ENCODE measurements at places on chromosomes 3 and 15. TPM values are rescaled to one million over a fixed set of nuclear protein-coding genes. Genes with fewer than 3 reads are reported as not detected.
A peak's percentile ranks its signal among the peaks of the same experiment; 100 is the strongest.

DNA sequence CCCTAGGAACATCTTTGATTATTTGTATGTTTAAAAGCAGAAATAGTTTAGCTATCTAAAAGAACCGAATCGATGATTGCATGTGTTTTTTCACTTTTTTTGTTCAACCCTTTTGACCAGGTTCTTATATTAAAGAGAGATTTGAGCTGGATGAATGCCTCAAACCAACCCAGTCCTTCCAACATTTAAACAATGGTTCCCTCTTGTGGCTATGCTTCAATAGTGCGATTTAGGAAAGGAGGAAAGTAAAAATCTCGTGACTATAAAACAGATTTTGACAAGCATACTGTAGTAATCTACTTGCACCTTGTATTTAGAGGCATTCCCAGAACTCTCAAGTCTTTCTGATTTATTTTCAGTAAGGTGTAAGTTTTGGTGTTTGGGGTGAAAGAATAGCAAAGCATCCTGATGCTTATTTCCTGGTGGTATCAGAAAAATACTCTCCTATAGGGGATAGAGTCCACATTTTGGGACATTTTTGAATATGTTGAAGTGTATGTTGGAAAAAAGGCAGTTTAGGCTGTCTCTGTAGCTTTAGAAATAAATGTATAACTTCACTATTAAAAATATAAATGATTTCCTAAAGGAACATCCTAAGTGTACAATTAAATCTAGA is 159.6 kb upstream of the KCNH8 start:
- peak; percentile 63 for DNase-seq

- no peak for DNase-seq
These were observed 38.2 kb downstream of the MTMR10 start for GRCh38 chr15:30953183-30953582.

- DNase-seq = no peak
These were observed 68.3 kb upstream of the KCNAB1 start for GRCh38 chr3:156052115-156052514.

DNA sequence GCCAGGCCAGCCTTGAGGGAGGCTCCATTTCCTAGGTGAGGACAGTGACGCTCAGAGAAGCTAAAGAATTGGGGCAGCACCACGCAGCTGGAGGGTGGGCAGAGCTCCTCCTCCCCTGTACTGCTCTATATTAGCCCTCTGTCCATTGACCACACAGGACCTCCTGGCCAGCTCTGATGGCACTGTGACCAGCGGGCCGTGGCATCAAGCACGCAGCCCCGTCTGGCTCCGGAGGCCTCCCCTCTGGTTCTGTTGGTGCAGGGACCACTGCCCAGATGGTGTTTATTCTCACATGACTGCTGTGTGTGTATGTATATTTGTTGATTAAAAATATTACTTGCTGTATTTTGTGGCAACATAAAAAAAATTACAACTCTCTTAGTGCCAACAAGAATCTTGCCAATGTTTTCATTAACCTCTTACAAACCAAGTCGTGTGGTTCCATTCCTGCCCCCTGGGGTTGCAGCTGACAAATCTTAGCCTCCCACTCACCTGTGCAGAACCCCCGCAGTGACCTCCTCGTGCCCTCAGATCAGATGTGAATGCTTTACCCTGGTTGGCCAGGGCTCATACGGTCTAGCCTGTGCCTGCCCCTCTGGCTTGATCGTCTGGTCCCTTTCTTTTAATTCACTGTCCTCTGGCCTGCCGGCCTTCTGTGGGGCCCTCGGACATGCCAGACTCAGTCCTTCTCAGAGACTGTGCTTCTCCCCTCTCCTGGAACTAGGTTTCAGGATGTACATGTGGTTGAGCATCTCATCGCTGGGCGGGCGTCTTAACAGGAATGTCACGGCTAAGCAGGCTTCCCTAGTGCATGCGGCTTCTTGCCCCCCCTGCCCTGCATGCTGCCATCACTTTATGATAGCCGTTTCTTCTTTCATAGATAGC is 14.8 kb downstream of the CHCHD6 start:
- no peak for DNase-seq

GRCh38 chr15:86446253-86446640 is 366.6 kb downstream of the AGBL1 start:
- no peak for DNase-seq

- no peak for DNase-seq
These were observed 282.5 kb upstream of the CNTN3 start for GRCh38 chr3:74897006-74897405.

- no peak for DNase-seq
These were observed 153.4 kb downstream of the CBLB start for GRCh38 chr3:105715372-105715771.

DNA sequence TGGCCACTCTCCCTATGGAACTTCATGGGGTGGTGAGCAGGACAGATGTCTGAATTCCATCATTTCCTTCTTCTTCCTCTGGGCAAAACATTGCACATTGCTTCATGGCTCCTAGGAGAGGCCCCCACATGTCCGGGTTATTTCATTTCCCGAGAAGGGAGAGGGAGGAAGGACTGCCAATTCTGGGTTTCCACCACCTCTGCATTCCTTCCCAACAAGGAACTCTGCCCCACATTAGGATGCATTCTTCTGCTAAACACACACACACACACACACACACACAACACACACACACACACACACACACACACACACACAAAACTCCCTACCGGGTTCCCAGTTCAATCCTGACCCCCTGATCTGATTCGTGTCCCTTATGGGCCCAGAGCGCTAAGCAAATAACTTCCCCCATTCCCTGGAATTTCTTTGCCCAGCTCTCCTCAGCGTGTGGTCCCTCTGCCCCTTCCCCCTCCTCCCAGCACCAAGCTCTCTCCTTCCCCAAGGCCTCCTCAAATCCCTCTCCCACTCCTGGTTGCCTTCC is 1.9 kb downstream of the RHO start:
- no peak for DNase-seq

DNA sequence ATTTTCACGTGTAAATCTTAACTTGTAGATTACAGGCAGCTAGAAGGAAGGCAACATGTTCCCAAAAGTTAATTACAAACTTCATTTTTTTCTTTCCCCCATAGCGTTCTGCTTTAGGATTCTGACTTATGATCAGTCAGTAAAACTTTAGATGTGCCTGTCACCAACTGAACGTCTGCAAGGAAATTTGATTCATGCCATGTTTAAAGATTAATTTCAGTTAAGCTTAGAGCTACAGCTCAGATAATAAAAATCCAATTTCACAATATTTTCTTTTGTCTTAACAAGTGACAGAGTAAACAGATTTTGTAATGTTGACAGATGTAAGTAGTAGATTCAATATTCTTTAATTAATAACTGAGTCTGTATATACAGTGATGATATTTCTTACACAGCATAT is 253.1 kb downstream of the NFKBIZ start:
- no peak for DNase-seq

GRCh38 chr15:39102431-39102830 is 478.4 kb upstream of the THBS1 start:
- DNase-seq = no peak

GRCh38 chr3:146166415-146166821 is 5.4 kb upstream of the PLOD2 start:
- DNase-seq = no peak

GRCh38 chr15:101151288-101151687 is 100.6 kb downstream of the CHSY1 start:
- DNase-seq = no peak

- DNase-seq = peak; percentile 31
These were observed 17.9 kb upstream of the TMCC1 start for GRCh38 chr3:129911261-129911861.

GRCh38 chr3:97430601-97431000 is 334.0 kb upstream of the ARL6 start:
- DNase-seq = no peak

DNA sequence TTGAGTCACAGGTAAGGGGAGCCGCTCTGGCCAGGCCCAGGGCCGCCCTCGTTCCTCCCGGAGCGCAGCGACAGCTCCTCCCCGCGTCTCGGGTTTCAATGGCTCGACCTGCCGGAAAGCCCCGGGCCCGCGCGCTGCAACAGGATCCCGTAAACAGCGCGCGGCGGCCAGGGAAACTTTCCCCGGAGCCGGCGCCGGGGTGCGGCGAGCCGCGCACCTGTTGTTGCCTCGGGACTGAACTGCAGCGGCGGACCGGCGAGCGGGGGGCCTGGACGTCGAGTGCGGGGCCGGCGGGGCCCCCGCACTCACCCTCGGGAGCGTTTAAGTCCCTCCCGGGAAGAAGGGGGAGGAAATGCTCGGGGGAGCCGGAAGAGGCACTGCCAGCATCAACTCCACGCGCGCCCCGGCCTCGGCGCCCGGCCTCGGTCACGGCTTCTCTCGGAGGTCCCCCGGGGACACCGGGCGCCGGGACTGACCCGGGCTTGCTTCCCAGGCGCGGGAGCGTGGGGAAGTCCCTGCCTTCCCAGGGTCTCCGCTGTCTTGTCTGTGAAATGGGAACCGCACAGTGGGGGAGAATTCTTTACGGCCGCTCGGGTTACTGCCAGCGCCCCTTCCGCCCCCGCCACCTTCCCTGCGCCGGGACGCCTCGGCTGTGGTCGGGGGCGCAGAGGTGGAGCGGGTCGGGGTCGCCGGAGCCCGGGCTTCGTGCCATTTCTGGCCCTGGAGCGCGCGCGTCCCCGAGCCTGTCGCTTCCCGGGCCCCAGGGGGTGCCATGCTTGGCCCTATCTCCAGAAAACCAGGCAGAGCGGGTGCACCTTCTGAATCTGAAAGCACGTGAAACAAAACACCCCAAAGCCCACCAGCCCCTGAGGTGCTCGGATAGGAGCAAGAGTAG is 7.5 kb upstream of the PGPEP1L start:
- no peak for DNase-seq

DNA sequence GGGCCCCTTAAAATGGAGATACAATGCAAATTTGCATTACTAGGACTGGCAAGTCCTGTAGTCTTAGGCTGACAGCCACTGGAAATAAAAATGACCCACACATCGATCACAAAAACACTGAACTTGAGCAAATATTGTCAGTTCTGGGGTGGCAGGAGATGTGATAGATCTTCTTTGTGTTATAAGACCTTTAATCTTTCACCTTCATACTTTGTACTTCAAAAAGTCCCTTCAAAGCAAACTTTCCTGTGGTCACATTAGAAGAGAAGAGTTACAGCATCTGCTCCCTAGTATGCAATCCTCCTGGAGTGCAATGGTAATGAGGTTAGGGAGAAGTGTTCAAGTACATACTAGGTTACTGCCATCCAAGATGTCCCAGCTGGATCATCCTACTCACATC is 149.4 kb upstream of the KCNMB2 start:
- no peak for DNase-seq

DNA sequence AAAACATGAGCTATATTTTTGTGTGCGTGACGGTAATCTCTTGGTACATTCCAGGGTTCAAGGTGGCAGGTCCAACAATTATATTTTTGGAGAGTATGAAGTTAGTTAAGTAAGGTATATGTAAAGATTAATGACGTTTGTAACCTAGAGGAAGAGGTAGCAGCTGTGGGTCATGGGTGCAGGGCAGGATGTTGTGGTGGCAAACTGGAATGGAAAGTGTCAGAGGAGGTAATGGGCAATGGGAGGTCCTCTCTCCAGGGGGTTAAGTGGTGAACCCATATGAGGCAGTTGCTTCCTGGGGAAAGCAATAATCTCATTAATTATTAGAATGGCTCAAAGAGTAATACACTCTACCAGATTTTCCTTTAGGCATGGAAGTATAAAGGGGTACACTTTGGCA is 1.0 kb upstream of the CD200R1L start:
- DNase-seq = no peak

- no peak for DNase-seq
These were observed 82.5 kb upstream of the BCL6 start for GRCh38 chr3:187827723-187828122.

DNA sequence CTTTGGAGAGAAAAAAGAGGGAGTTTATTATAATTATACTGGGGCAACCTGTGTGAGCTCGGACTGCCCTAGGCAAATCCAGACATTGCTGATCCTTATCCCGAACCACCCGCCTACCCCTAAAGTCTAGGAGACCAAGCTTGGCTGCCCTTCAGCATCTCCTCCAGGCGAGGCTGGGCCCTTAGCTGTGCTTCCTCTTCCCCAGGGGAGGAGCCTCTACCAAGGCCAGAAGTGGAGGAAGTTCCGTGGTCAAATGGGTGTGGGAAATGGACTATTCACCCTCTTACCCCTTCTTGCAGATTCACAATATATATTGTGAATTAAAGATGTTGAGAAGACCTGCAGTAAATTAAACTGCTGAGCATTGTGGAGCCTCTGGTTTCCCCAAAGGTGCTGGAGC is 158.3 kb upstream of the HES1 start:
- no peak for DNase-seq

- DNase-seq = no peak
These were observed 2.4 kb downstream of the SLC28A2 start for GRCh38 chr15:45254405-45254804.

DNA sequence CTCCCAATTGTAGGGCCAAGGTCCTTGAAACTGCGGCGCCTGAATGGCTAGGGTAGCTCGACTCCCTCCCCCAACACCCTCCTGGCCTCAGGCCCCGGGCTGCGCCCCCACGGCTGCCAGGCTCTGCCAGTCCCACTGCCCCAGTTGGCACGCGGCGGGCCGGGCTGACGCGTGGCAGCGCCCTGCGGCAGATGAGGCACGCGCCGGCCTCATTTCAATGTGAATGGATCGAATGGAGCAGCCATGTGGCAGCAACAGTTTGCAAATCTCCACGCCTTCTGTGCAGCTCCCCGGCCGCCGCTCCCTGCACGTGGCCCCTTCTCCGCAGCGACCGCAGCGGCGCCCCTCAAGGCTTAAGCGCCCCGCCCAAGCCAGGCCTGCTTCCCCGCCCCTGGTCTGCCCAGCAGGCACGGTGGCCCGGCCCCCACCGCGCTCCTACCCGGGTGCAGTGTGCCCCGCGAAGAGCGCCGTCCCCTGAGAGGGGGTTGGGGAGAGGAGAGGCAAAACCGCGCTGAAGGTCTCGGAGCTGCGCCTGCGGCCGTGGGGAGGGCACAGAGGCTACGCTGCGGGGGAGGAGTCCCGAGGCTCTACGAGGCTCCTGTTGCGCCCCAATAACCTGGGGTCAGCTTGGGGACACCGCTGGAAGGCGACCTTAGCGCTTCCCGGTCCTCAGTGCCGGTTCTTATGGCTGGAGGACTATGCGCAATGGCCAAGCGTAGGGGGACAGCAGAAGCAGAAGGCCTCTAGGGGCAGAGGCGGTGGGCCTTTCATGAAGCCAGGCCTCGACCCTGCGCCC is 3.1 kb upstream of the DLL4 start:
- DNase-seq = no peak

GRCh38 chr15:69320977-69321554 is 22.4 kb downstream of the PAQR5 start:
- no peak for DNase-seq

The NOX5 gene
- not detected for total RNA-seq

The CD96 gene
- total RNA-seq = 205 TPM

The ASB14 gene
- total RNA-seq = not detected

The LRRC2 gene
- 0.91 TPM for total RNA-seq

The GOLGA8J gene
- 0.19 TPM for total RNA-seq

The COL7A1 gene
- total RNA-seq = 0.73 TPM

The DAG1 gene
- total RNA-seq = 15.0 TPM

The MESP2 gene
- not detected for total RNA-seq

The LEKR1 gene
- total RNA-seq = 0.77 TPM

The MME gene
- 0.69 TPM for total RNA-seq

The CCR1 gene
- total RNA-seq = 0.34 TPM

The CCDC39 gene
- not detected for total RNA-seq

The MST1R gene
- total RNA-seq = 0.55 TPM

The GOLGA8B gene
- 247 TPM for total RNA-seq

The HYAL1 gene
- 0.38 TPM for total RNA-seq

The IQSEC1 gene
- total RNA-seq = 108 TPM

The CXCR6 gene
- total RNA-seq = 2.0 TPM

The HIGD2B gene
- total RNA-seq = not detected

All from CD4-positive, alpha-beta T cell (primary cell).